Stimulated activated effector memory CD8-positive, alpha-beta T cell treated with anti-CD3 and anti-CD28 coated beads, Interleukin-12 subunit alpha, Interleukin-12 subunit beta, amount 100 ng/mL, for 72 hours (primary cell): ENCODE measurements at places on chromosomes 2 and 18.

DNA sequence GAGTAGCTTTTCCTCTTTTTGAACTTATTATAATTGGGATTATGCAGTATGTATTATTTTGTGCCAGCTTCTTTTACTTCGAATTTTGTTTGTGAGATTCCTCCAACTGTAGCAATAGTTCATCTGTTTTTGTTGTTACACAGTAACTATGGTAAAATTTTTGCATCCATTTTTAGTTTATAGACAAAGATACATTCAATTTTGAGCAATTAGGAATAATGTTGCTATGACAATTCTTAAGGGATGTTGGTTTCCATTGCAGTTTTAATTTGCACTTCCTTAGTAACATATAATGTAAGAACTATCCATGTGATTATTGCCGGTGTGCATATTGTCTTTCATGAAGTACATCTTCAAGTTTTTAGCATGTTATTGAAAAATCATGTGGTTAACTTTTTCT is 20.7 kb downstream of the CCDC102B start:
- no peak for DNase-seq

GRCh38 chr18:45619062-45619825 is 4.0 kb downstream of the SLC14A2 start:
- DNase-seq: no peak

DNA sequence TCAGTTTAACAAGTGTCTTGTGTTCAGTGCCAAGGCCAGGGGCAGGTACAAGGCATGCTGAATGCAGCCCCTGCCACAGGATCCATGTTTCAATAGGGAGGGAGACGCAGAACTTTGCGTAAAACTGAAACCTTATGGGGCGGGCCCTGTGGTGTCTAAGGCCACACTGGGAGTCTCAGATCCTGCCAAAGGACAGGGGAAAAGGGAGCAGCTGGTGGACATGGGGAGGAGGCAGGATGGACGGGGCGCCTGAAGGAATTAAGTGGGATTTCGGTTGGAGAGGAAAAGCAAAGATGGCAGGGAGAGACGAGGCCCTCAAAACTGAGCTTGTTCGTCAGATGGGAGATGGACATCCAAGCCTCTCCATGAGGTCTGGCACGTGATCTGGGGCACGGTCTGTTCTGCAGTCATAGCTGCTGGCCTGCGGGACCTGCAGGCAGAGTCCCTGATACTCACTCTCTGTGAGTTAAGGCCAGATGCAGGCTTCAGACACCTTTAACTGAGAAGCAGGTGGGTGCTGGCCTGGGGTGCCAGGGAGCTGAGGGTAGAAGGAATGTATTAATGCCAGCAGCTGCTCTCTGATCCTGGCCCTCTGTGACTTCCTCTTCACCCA is 48.8 kb downstream of the TCF7L1 start:
- DNase-seq: no peak

DNA sequence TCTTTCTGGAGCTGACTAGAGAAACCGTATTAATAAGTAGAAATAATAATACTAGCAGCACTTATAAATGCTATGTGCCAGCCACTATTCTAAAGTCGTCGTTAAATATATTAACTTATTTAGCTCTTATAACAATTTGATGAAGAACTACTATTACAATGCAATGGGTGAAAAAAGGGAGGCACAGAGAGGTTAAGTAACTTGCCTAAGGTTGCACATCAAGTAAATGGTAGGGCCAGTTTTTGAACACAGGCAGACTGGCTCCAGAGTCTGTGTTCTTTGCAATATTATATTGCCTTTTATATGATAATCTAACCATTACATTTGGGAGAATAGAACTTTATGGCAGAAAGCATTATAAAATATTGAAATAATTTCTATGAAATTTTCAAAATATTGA is 17.6 kb downstream of the INPP1 start:
- no peak for DNase-seq
